ENCODE measurements at places on chromosomes 1 and 21.

DNA sequence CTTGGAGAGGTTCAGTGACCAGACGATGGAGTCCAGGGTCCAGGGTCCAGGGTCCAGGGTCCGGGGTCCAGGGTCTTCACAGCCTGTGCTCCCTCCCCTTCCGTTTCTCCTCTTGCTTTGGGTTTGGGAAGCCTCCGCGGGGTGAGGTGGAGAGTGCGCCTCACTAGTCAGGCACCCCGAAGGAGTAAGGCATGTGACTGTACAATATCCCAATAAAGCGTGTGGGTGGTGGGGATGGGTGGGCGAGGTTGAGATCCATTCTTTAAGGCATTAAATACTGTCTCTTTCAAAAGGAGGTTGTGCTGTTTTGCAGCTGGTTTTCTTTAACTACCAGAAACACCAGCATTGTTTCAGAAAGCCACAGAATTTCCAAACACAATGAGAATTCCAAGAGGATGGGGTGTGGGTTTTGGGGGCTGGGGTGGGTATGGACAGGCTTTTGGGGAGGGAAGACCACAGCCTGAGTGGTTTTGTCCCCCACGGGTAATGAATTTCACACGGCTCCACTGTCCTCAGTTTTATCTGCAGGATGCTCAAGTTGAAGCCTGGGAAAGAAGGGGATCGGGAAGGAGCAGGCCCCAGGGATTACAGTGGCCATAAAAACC, 65.7 kb downstream of the KIF26B start:
- DNase-seq = no peak

DNA sequence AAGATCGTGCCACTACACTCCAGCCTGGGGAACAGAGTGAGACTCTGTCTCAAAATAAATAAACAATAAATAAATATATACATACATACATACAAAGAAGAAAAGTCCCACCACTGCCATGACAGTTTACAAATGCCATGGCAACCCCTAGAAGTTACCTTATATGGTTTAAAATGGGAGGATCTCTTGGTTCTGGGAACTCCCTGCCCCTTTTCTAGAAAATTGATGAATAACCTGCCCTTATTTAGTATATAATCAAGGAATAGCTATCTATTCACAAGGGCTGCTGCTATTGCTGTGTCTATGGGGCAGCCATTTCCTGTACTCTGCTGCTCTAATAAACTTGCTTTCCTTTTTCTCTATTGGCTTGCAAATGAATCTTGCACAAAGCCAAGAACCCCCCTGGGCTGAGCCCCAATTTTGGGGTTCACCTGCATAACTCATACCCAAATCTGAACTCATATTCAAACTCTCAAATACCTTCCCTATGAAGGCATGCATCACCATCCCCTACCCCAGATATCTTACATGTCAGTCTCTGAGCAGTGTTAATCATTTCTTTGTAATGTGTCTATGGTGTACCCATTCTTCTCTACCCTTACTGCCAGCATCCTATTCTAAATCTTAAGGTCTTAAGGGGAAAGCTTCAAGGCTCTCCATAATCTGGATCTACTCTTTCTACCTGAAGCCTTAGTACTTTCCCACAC, 9.0 kb downstream of the GON4L start:
- no peak for DNase-seq

DNA sequence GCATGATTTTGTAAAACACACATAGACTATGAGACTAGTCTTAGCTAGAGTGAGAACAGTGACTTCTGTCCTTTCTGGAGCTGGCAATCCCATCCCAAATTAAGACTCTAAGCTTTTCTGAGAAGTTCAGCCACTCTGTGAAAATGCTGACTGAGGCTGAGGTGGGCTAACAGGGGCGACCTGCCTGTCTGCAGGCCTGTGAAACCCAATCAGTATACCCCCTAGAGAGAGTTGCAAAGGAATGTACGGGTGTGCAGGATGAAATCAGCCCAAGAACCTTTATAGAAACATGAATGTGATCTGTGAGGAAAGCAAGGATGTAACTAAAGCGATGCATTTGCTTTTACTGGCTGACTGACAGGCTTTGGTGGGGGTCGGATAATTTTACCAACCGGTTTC, 16.0 kb upstream of the TBX15 start:
- no peak for DNase-seq

DNA sequence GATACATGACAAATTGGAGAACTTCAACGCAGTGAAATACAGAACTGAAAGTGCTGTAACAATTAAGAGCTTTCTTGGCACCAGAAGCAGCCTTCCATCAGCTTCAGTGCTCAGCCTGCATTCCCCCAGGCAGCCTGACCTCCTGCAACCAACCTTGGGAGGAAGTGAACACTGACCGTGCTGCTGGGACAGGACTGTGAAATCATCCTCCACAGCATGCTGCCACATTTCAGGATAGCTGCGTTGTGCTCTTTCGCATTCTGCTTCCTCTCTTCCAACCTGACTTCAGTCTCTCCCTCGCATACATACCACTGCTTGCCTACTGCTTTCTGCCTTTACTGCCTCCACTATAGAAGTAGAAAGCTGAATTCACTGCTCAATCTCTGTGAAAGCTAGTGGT, 388.6 kb downstream of the RWDD3 start:
- no peak for DNase-seq

DNA sequence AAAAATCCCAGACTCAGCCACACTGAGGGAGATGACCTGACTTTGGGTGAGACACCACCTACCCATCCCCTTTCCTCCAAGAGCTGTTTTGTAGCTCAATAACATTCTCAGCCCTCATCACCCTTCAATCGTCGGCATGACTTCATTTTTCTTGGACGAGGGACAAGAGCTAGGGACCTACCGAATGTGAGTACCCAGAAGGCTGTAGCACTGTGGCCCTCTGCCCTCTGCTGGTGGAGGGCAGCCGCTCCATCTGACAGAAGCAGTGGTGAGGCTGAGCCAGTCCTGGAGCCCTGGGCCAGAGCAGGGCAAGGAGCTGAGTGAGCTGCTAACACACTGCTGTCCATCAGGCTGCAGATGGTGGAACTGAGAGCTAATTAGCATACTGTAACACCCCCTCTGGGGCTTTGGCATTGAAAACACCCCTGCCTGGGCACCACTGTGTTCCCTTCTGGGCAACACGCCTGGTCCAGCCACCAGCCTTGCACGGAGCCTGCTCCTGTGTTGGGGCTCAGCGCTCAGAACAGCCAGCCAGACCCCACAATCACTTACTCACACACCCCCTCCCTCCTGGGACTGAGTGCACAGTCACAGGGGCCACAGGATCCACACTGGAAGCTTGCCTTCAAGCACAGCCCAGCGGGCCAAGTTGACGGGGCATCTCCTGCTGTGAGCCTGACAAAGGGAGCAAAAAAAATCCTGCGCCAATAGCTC, 18.3 kb upstream of the ALPL start:
- no peak for DNase-seq

DNA sequence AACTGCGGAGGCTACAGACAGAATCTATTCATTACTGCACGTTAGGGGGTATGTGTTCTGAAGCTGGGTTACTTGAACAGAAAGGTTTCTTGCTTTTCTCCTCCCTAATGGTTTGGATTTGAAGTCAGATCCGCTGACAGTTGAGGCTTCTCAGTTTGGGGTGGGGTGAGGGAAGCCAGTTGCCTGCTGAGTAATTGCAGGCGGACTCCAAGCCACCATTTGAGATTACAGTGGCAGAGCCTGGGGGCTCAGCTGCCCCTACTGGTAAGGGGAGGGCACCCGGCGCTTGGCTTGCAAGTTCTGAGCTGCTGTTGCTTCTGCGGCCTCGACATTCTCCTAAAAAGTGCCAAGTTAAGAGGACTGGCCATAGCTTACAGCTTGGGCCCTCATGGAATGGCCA, 2.0 kb downstream of the GRHL3 start:
- DNase-seq = no peak

DNA sequence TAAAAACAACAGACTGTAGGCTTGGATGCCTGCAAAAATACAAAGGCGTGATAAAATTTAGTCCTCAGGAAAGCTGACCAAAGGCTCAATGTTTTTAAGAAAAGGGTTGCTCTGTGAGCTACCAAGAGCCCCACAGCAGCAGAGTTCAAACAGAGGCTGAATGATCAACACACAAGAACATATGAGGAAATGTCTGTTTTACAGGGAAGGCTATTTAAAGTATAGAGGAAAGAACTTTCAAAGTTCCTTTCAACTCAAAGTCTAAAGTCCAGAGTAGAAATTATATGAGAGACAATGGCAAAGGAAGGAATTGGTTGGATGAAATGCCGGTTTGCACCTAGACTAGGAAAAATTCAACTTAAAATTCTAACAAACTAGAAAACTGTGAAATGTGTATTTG, 8.6 kb downstream of the CLSTN1 start:
- DNase-seq = no peak

DNA sequence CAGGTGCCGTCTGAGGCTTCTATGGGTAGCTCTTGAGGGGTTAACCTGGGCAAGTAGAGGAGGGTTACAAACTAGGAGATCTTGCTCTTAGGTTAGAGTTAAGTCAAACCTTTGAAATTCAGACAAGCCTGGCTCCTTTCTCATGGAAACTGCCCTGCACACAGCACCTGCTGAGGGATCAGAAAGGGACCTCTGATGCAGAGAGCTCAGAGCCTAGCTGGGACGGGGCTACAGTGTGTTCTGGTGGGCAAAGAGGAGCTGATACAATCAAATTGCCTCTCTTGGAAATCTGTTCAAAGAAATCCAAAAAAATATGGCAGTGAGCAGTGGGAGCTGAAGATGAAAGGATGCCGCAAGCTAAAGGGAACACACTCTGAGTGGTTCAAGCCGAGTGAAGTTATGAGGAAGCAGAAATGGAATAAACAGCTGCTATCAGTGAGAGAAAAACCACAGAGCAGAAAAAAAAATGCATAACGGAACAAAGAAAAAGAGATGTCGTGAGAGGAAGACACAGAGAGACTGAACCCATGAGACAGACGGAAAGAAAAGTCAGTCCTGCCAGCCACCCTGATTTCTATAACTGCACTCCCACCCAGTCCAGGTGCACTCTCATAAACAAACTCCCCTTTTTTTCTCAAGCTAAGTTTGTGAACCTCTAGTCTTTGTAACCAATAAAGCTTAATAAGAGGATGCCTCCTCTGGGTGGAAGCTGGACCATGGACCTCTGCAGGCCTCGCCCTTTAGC, 26.6 kb downstream of the PAFAH2 start:
- no peak for DNase-seq

DNA sequence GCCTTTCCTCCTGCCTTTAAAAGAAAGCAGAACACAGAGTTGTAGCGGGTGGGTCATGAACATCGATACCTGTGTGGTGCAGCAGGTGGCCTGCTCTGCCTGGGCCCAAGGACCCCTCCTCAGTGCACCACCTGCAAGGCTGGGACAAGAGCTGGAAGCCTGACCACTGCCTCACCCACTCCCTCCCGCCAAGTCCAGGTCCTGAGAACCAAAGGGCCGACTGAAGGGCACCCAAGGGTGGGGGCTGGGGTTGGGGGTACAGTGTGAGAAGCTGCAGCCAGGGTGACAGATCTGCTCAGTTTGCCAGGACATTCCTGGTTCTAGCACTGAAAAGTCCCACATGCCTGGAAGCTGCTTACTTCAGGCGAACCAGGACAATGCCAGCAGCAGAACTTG, 36.1 kb downstream of the NTPCR start:
- DNase-seq = no peak

DNA sequence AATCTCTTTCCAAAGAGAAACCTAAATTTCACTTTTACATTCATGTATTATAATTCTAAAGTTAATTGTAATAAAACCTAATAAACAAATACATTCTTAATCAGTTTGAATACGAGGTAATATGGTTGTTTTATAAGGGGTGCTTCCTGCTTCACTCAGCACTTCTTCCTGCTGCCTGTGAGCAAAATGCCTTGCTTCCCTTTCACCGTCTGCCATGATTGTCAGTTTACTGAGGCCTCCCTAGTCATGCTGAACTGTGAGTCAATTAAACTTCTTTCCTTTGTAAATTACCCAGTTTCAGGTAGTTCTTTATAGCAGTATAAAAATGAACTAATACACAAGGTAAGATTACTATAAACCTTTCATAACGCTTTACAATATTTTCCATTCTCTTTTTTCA, 491.1 kb upstream of the LRRC7 start:
- no peak for DNase-seq

DNA sequence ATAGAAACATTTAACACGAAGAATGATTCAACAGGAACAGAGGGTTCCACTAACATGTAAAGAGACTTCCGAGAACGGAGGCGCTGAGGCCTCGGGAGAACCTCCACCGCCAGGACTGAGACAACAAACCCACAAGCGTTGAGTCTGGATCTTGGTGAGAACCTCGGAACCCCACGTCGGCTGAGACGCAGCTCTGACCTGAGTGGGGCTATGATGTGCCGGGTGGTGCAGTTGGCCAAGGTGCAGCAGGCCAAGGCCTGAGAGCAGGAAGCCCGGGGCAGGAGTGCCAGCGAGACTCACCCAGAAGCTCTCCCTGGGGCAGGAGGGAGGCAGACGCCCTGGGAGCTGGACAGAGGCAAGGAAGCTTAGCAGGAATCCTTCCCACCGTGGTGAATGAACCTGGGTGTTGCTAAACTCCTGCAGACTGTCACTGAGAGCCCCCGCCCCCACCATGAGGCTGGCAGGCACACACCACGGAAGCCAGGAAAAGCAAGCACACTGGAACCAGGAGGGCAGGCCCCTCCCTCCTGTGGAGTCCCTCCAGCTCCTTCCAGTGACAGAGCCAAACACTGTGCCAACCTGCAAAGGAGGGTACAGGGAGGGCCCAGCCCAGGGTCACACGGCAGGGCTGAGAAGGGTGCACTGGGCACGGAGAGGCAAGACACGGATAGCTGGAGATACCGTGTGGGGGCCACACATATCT, 34.8 kb downstream of the WDR4 start:
- DNase-seq = no peak

- no peak for DNase-seq
These were observed 25.4 kb upstream of the PARP1 start for GRCh38 chr1:226433341-226433720.

DNA sequence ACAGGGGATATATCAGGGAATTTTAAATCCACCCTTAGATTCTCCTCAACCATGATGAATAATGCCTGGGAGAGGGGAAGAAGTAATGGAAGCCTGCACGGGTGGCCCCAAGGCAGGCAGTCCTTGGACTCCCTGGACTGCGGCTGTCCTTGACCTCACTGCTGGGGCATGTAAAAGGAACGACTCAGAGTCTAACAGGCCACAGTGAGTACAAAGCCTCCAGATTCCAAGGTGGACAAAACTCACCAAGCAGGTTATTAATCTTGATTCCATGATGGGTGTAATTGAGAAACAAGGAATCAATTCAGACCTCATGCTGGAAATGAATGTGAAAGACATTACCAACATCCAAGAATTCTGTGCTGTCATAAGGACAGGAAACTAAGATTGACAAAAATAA, 13.0 kb upstream of the ARHGAP29 start:
- DNase-seq = no peak

GRCh38 chr1:114353262-114353661, 157.7 kb downstream of the TRIM33 start:
- DNase-seq = no peak

- no peak for DNase-seq
These were observed 1237.5 kb downstream of the MRPL39 start for GRCh38 chr21:24369746-24370145.

GRCh38 chr1:24903560-24903954, 26.5 kb downstream of the RUNX3 start:
- DNase-seq = no peak
